Gastroesophageal sphincter (tissue), 4 donors: ENCODE measurements at places on chromosomes 1 and 21.

GRCh38 chr1:161727256-161727924, 6.0 kb downstream of the FCRLB start:
- no peak for ATAC-seq

- no peak for ATAC-seq
Measured at GRCh38 chr1:117541003-117541402, 64.8 kb upstream of the TENT5C start.

GRCh38 chr1:31843506-31843905, 27.7 kb upstream of the SPOCD1 start:
- ATAC-seq = no peak

GRCh38 chr1:228889289-228889688, 154.0 kb downstream of the RHOU start:
- ATAC-seq = no peak

- no peak for ATAC-seq
Measured at GRCh38 chr1:88608139-88608943, 75.7 kb upstream of the PKN2 start.

DNA sequence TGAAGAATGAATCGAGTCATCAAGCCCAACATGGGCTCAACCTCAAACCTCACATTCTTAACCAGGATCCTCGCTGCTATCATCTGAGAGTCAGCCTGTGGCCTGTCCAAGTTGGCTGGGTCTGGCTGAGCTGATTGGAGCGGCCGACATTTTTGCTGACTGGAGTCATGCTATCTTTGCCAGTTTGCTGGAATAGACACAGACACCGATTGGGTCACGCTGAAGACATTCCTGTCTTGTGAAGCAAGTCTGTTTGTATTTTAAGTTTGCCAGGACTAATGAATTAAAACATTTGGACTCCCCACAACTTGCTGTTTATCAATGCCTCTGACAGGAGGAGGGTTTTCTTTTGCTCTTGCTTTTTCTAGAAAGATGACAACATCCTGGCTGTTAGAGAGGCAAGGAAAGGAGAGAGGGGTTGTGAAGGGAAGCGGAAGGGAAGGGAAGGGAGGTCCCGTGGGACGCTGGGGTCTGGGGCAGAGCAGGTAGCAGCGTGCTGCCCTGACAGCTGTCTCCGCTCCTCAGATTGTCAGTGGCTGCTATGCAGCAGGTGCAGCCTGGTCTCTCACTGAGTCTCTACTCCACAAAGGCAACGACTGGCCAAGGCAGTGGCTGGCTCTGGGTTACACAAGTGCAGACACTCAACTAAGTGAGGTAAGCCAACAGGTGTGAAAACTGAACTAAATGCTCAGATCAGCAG, at the start of gene MAP3K7CL:
Gene MAP3K7CL (plus strand): TSS at position 375 of the 700 bp plus-strand sequence. CDS start 2,701 bp downstream, outside the sequence.
- ATAC-seq = peak; percentile 93

GRCh38 chr21:25427828-25428227, 179.5 kb downstream of the MRPL39 start:
- no peak for ATAC-seq

- ATAC-seq = no peak
Measured at GRCh38 chr1:11187000-11187399, 2.2 kb upstream of the ANGPTL7 start.

- no peak for ATAC-seq
Measured at GRCh38 chr1:230915078-230915477, 46.8 kb upstream of the C1orf198 start.

- ATAC-seq = no peak
Measured at GRCh38 chr1:62774971-62775595, 8.8 kb upstream of the ATG4C start.

DNA sequence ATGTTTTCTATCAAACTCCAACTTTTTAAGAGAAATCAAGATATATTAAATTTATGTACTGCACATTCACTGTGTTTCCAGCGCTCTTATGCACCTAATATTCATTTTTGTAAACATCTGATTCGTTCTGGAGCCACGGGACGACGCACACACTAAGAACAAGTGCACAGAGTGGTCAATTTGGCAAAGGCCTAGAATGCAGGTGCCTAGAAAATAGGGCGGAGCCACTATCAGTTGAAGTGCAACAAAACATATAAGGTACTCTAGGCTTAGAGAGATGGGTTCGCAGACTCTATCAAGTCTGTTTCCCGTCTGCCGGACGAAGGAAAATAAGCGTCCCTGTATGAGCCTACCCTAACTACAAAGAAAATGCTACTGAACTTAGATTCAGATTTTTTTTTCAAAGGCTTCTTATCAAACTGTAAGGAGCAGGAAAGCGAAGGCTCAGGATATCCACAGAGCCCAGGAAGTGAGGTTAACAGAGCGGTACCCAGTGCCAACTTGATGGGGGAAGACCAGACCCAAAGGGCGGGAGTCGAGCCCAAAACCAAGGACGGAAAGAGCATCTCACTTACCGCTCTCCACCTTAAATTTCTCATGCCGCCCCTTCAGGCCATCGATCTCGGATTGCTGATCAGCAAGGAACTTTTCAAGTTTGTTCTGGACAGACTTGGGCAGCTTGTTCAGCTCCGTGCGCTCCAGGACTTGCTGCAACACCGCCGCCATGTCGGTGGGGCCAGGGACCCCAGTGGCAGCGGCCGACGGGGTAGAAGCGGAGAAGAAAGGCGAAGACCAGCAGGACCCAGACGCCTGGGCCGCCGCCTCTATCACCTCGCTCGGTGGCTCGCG, 526 bp downstream of the TPR start:
- ATAC-seq = no peak

DNA sequence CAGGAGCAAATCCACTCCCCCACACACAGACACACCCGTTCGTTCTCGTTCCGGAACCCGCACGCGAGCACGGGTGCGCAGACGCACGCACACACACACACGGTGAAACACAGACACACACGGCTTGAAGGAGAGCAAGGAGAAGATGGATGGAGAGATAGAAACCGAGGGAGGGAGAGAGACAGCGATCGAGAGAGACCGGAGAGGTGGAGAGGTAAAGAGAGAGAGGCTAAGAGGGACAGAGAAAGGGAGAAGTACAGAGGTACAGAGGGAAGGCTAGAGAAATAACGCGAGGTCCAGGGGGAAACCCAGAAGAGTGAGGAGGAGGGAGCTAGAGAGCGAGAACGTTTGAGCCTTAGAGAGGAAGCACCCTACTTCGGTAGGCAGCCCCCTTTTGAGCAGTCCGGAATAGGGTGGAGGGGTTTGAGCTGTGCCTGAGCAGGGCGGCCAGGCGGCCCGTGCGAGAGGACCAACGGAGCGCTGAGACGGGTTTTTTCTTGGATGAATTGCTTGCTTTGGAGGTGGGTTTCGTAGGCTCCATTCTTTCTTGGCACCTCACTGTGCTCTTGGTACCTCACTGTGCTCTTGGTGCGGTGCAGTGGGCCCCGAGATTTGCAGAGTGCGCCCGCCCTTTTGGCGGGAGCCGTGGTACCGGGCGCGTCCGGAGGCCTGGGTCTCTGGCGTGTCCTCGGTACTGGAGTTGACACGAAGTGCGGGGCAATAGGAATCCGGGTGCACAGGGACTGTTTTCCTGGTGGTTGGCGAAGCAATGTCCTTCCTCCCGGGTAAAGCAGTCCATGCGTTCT, 88.4 kb upstream of the RHOU start:
- peak; percentile 50 for ATAC-seq

GRCh38 chr1:46522184-46522968, 29.1 kb downstream of the KNCN start:
- ATAC-seq = peak; percentile 66

DNA sequence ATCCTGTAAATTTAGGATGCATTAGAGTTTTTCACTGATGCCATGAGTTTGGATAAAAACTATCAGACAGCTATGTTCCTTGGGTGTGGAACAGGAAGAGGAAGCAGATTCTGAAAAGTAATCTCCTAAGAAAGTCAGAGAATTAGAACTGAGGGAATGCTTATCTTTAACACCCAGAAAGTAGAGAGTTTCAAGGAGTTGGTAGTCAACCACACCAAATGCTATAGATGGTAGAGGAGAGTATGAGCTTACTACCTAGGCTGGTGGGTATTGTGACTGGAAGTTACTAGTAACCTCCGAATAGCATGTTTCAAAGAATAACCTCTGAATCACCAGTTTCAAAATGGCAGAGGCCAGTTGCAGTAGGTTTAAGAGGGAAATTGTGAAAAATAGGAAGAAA, 288.0 kb downstream of the HMCN1 start:
- no peak for ATAC-seq

DNA sequence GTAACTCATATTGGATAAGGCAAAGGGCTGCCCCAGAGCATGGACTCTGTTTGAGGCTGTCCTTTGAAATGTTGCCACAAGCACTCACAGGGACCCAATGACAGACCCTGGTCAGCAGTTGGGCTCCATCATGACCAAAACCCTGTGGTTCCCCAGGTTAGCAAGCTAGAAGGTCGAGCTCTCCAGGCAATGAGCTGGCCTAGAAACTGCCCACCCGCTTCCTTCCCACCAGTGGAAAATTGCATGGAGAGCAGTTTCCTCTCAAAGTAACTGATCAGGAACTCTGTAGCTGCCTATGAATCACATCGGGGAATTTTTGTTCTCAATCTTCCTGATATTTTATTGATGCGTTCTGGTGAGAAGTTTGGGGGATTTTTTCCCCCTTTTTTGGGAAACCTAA, 52.8 kb downstream of the FHAD1 start:
- no peak for ATAC-seq

DNA sequence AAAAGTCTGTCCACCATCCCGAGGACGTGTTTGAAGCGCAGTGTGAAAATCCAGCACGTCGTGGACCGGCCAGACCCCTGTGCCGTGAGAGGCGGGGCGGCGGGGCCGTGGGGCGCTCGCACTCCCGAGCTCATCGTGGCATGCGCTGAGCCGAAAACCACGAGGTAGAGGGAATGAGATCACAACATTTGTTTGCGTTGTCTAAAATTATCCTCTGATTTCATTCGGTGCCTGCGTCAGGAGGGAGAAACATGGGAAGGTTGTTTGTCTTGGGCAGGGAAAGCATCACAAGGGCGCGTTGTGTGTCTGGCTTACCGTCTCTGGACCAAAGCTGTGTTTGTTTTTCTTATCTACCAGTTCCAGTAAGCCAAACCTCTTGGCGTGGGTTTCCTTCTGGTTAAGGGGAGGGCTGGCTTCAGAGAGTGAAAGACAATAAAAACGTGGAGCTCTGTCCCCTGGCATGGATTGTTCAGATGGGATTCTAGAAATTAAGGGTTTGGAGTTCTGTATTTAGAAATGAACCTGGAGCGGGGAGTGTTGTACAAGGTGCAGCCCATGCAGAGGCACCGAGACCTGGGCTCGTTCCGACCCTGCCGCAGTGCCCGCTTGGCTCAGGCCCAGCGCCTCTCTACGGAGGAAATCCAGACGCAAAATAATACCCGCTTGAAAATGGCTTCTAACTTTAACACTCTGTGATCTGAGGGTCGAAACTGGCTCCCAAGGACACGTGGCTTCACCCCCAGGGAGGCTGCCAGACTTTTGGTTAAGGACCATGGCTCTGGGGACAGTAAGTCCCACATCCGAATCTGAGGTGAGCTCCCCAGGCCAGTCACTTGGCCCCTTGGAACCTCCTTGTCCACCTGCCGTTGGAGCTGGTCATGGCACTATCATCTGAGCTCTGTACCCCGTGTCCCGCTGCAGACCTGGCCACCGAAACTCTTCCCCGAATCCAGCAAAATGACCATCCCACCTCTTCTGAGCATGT, 68.7 kb upstream of the FAM3B start:
- ATAC-seq = peak; percentile 48

DNA sequence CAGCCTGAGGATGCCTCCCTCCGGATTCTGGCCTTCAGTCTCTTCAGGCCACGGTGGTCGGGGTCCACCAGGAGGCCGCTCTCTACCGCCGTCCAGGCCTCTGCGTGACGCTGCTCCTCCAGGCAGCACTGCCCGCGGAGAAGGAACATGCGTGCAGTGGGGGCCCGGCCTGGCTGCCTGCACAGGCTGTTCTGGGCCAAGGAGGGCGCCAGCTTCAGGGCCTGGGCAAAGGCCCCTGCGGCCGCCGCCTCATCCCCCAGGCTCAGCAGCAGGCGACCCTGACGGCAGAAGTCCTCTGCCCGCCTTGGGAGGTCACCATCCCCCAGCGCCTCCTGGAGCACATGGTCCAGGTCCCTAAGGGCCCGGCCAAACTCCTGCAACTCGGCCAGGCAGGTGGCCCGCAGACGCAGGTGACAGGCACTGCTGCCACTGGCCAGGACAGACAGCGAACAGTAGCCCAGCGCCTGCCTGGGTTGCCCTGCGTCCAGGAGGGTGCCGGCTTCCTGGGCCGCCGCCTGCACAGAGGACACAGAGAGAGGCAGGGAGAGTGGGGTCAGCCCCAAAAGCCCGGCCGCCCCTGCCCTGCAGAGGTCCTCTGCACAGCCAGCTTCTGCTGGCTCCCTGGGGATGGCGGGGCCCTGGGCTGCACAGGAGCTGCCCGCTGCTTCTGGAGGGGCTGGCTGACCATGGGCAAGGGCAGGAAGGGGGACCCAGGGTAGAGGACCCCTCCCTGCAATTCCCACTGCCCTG, 8.7 kb upstream of the MMEL1 start:
- no peak for ATAC-seq

DNA sequence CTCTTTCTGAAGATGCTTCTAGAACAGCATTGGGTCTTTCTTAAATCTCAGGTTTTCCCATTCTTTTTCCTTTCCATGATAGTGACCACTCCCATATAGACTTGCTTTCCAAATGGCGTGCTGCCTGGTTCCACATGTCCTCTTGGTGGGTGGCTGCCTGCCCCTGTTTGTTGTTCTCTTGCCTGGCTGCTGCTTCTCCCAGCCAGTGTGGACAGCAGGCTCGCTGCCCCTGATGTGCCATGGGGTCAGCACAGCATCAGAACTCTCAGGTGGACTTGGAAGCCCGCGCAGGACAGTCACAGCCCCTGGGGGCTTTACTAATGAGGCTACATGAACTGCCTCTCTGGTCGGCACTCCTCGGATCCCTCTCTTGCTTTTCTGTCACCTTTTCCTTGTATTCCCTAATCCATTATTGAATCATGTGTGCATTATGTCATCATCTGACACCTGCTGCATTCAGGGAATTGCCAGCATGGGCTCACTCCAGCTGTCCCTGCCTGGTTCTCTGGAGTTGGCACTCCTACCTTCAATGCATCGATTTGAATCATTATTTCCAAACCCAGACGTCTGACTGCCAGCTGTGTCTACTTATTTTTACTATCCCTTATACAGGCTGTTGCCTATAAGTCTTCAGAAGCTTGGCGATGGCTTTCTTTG, 100.5 kb upstream of the COA6 start:
- no peak for ATAC-seq

- ATAC-seq = no peak
Measured at GRCh38 chr1:246549665-246550064, 16.4 kb downstream of the TFB2M start.
